ENCODE measurements at places on chromosomes 11 and 22.

DNA sequence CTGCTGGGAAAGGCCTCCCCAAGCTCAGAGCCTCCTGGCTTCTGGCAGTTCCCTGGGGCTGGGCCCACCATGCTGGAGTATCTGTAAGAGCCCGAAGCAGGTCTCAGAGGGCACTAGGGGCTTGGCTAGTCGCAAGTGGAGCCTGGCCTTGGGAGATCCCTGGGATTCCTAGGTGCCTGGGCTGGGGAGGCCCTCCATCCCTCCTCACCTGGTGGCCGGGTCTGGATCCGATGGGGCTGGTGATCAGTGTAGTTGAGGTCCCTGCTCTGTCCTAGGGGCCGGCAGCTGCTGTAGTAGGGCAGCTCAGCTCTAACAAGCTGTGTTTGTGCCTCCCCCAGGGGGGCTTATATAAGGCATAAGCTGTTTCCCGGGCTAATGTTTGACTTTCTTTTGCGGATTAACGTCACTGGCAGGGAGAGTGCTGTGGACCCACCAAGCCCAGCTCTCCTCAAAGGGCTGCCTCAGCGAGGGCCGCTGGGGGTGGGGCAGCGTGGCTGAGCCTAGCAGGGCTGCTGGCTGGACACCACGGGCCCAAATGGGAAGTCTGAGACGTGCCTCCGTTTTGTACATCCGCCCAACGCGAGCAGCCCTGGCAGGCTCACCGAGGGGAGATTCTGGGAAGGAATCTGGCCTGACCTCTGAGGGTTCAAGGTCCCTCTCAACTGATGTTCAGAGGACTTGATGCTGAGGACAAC, at the start of gene SLC22A8:
SLC22A8 (minus strand) TSS at position 321 of the 695 bp plus-strand sequence. CDS start 883 bp downstream, outside the sequence.
- DNase-seq, result no peak

DNA sequence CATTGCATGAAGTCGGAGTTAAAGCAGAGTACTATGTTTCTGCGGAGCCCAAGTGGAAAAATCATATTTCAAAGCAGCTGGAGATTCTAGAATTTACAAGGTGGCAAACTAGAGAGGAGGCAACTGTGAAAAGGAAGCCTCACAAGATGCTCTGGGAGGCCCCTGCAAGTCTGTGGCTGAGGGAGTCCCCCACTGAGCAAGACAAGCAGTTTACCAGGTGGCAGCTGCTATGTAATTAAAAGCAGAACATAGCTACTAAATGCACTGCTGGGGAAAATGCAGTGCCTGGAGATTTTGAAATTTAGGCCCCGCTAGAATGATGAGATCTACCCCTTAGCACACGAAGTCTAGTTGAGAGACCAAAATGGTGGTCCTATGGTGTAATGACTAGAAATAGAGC, 728.0 kb downstream of the OPCML start:
- DNase-seq, result no peak

DNA sequence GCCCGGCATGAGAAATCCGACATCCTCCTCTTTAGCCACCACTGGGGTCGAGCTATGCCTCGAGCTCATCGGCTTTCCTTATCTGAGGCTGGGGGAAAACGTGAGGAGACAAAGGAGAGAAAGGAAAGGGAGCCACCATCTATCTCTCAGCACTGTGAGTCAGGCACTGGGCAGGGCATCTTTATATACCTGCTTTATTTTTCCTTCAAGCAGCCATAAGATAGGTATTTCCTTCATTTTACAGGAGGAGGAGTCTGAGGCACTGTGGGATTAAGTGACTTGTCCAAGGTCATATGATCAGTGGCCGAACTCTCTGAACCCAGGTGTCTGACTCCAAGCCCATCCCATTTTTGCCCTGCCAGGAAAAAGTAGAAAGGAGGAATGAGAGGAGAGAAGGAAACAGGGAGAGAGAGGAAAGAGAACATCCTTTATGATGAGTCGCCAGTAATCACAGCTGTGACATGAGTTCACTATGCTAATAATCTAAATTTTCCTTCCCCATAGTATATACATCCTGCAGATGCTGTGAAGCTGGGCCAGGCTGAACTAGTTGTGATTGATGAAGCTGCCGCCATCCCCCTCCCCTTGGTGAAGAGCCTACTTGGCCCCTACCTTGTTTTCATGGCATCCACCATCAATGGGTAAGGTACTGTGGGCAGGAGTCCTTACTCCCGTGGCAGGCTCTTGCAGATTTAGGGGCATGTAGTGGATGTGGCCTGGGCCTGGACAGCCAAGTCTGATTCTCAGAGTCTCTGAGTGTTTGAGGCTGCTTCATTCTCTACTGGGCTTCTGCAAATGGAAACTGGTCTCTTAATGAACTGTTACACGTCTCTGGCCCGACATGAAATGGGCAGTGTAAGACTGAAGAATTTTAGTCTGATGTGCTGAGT, 21.8 kb downstream of the NAT10 start:
- no peak for DNase-seq

GRCh38 chr11:64237484-64237951, 3.1 kb downstream of the VEGFB start:
- no peak for DNase-seq

- no peak for DNase-seq
Measured at GRCh38 chr22:49705216-49705971, 122.3 kb downstream of the BRD1 start.

GRCh38 chr22:39098576-39098975, 1.5 kb downstream of the APOBEC3H start:
- DNase-seq, result no peak

GRCh38 chr11:9013373-9013772, 9.6 kb upstream of the NRIP3 start:
- DNase-seq, result no peak

- DNase-seq, result no peak
Measured at GRCh38 chr11:74749965-74750296, 1.3 kb downstream of the RNF169 start.

DNA sequence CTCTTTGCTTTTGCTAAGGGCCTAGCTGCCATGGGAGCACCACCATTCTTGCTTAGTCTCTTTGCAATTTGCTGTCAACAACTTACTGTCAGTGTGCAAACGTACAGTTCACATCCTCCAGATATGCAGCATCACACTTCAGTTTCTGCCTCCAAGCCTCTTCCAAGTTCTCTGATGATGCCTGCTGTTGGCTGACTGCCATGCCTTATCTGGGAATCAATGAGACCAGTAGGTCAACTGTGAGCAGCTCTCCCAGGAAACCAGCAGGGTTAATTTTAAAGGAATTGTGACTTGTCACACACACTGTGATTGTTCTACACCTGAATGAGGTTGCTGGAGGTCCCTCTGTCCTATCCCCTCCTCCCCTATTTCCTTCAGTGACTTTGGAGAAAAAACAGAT, 56.0 kb downstream of the COPB1 start:
- no peak for DNase-seq

DNA sequence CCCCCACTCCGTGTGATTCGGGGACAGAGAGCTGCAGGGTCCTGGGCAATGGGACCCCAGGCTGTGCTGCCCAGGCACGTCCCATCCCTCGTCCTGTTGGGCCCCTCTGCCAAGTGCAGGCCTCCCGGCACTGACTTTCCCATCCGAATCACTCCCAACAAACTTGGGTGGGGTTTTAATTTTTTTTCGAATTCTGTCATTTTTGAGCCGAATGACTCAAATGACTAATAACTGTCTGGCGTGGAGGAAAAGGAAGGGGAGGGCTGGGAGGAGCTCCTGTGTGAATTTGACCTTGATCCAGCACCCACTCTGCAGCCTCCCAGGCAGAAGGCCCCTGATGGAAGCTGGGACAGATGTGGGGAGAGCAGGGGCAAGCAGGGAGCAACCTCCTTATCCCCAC, 1173.2 kb downstream of the BRD1 start:
- no peak for DNase-seq

DNA sequence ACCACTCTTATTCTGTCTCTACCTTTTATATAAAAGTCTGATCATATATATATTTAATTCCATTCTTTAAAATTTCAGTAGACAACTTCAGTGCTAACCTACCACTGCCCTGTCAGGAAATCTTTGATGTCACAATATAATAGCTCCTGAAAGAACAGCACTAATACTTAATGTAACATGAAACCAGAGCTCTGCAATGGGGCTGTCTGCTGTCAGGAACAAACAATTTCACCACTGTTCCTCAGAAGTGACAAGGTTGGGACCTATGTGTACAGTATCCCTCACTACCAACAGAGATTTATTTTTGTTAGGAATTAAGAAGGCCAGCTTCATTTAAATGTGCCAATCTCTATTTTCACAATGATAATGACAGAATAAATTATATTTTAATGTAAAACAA, 165.5 kb upstream of the C11orf58 start:
- DNase-seq, result no peak

- no peak for DNase-seq
Measured at GRCh38 chr22:36807627-36808026, 9.2 kb downstream of the PVALB start.

- DNase-seq, result no peak
Measured at GRCh38 chr11:61297341-61297740, 2.2 kb upstream of the VWCE start.

DNA sequence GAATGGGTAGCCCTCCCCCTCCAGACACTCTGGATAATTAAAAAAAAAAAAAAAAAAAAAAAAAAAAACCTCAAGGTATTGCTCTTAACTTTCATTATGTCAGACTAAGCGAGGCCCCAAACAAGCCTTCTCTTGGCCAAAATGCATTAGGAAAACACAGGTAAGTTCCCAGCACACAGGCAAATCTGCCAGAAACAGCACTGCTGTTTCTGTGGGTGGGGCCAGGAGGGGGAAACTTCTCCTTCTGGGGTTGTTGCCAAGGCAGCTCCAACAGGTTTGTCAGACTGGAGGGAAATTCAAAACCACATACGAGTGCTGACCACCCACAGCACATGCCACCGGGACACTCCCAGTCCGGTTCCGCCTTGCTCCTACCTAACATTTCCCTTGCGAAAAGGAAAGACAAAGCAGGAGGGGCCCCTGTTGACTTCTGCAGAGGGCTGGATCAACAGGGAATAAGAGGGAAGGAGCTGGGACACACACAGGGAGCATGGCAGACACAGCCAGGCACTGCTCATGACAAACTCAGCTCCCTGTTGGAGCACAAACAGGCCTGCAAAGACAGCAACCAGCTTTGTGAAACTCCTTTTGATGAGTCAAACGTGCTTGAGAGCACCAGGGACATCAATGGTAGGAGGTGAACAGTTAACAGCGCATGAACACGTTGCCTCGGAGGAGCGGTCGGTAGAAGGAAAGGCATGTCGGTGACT, 55.0 kb downstream of the MYH9 start:
- DNase-seq, result peak; percentile 30

DNA sequence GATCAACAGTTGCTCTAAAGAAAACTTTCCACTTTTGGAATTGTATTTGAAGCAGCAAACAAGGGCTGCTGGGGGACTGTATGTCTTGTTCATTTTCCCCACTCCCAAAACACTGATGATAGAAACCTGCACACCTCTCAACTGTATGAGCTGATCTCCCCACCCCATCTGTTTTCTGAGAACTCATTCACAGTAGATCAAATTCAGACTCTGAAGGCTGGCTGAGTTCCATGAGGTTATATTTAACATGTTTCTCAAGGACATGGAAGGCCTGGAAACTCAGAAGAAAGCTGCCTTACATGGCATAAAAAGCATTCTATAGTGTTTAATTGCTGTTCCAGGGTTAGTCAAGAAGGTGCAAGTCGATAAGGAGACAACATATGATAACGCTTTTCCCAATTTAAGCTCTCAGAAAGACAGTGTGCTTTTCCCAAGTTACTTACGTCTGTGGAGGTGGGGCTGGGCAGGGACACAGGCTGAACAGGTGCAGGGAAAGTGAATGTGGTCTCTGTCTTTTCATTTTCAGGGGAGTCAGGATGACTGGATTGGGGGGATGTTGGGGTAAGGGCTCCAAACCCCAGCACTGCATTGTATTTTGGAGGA, 23.0 kb downstream of the LARGE2 start:
- no peak for DNase-seq

- no peak for DNase-seq
Measured at GRCh38 chr22:40423310-40423688, 52.9 kb downstream of the SGSM3 start.

GRCh38 chr11:102590276-102591049, 34.7 kb downstream of the MMP20 start:
- no peak for DNase-seq

DNA sequence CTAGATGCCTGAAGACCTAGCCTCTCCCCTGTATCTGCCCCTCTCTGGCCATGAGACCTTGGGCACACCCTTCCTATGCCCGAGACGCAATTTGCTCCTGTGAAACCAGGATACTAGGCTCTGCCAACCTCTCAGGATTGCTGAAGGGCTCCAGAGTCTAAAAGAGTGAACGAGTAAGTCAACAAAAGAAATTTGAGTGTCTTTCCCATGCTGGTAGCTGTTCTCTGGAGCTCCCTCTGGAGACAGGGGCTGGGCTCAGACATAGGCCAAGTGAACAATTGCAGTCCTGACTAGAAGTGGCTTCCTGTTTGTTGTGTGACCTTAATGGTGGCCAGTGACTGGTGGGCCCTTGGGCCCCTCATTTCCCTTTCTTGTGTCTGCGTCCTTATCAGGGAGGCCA, 189.0 kb upstream of the NARS2 start:
- no peak for DNase-seq

DNA sequence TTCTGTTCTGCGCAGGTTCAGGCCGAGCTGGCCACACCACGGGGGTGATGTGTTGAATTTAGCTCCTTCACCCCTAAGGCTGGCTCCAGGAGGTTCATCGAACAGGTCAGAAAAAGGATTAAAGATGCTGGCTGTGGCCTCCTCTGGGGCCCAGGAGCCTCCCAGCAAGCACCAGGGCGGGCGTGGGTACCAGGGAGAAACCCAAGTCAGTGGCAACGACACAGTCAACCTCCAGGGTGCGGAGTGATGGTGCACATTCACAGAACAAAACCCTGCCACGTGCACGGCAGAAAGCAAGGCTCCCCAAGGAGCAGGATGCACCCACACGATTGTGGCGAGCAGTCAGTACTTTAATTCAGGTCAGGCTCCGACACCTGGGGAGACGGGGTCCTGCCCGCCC, 10.8 kb downstream of the C11orf24 start:
- no peak for DNase-seq

- DNase-seq, result no peak
Measured at GRCh38 chr11:132158696-132159095, 788.3 kb downstream of the NTM start.

DNA sequence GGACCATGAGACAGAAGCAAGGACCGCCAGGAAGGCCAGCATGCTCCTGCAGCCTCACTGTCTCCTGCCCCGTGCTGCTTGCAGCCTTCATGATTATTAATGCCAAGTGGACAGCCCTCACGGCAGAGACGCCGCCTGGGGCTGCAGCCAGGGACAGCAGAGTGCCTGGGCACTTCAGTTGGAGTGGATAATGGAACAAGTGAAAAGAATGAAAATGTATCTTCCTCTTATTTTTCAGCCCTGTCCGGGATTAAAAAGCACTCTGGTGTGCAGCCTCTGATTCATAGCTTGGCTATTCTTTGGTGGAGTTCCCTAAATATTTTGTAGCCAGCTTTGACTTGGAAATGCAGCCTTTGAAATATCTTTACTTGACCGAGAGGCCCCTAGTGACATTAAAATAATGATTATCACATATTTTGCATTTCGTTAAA, 1404.2 kb downstream of the BRD1 start:
- DNase-seq, result no peak

Data from activated CD4-positive, alpha-beta T cell treated with anti-CD3 and anti-CD28 coated beads, Interleukin-2, amount 50 U/mL, for 24 hours (primary cell).